ENCODE measurements at places on chromosomes 1 and 21.
A peak's percentile ranks its signal among the peaks of the same experiment; 100 is the strongest.

DNA sequence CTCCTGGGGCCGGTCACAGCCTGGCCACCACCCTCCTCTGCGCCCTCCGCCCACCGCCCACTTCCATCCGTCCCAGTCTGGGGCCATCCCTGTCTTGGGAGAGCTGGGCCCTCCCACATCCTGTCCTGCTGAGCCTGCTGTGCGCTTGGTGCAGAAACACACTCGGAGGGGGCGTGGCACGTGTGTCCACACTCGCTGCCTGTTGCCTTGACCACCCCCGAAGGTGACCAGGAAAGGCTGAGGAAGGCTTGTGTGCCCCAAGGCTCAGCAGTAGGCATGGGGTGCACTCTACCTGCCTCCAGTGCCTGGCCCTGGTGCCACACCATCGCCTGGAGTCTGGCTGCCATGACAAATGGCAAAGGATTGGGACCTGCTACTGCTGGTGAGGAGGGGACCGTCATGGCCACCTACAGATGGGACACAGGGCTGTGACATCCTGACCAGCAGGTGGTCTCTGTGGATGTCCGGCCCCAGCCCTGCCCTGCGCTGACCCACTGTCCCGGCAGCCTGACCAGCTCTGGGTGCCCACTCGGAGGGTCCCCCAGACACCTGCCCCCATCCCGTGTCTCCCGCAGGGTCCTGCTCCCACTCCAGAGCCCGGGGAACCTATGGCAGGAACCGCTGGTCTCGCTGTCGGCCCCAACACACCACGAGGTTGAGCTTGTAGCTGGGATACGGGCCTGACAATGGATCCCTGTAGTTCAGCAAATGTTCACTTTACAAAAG, 23.2 kb upstream of the PTTG1IP start:
- DNase-seq: no peak

- DNase-seq: no peak
These were observed 13.0 kb upstream of the MORC3 start for GRCh38 chr21:36306872-36307534.

GRCh38 chr21:34023691-34024373, 49.5 kb upstream of the MRPS6 start:
- DNase-seq: no peak

GRCh38 chr1:109659997-109660690, 4.2 kb downstream of the GSTM4 start:
- DNase-seq: no peak

- DNase-seq: no peak
These were observed 3.4 kb downstream of the JUN start for GRCh38 chr1:58780411-58780810.

GRCh38 chr1:31567956-31568570, 8.3 kb upstream of the TINAGL1 start:
- no peak for DNase-seq

- no peak for DNase-seq
These were observed 77.6 kb upstream of the CD1D start for GRCh38 chr1:158102881-158103674.

GRCh38 chr21:28776251-28776650, 216.4 kb downstream of the LTN1 start:
- no peak for DNase-seq

DNA sequence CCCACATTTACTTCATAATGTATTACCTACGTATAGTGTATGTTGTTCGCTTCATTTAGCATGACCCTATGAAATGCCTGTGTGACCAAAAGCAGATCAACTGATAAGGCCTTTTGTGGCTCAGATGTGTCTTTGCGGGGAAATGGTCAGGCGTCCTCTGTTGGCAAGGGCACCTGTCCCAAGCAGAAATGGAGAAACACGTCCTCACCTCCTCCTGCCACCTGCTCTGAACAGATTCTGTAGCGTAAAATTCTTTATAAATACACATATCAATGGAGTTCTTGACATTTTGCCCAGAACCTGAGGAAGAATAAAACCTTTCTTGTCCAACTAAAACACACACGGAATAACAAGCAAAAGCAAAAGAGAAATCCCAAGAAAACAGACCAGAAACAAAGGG, 417.9 kb downstream of the KIF26B start:
- no peak for DNase-seq

DNA sequence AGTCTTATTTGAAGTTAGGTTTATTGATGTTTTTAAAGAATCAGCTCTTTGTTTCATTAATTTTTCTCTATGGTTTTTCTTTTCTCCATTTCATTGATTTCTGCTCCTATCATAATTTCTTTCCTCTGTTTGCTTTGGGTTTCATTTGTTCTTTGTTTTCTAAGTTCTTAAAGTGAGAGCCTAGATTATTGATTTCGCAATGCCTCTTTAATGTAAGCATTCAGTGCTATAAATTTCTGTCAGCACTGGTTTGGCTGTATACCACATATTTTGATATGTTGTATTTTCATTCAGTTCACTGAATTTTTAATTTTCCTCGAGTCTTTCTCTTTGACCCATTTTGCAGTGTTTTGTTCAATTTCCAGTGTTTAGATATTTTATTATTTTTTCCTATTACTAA, 68.7 kb downstream of the DNAH14 start:
- no peak for DNase-seq

- no peak for DNase-seq
These were observed 38.0 kb upstream of the FOXO6 start for GRCh38 chr1:41323243-41323642.

DNA sequence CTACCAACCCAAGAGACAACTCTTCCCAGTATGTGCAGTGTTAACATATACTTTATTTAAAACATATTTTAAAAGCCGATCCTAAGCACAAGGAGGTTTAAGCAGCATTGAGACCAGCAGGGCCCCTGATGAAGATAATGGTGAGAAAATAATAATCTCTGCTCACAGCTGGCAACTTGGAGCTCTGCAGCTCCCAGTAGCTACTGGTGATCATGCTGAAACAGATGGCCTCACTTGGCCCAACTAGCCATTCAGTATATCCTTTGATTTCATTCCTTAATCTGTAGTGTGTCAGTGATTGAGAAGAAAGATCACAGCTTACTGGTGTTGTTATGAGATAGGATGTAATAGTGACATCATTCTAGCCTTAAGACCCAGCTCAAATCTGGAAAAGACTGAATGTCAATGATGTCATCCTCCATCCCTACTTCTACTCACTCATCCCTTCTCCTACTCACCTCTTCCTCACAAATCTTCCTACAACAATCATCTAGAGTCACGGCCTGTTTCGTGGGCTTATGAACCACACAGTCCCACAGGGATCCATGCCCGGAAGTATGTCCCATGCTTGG, 817.9 kb downstream of the PLA2G4A start:
- no peak for DNase-seq

DNA sequence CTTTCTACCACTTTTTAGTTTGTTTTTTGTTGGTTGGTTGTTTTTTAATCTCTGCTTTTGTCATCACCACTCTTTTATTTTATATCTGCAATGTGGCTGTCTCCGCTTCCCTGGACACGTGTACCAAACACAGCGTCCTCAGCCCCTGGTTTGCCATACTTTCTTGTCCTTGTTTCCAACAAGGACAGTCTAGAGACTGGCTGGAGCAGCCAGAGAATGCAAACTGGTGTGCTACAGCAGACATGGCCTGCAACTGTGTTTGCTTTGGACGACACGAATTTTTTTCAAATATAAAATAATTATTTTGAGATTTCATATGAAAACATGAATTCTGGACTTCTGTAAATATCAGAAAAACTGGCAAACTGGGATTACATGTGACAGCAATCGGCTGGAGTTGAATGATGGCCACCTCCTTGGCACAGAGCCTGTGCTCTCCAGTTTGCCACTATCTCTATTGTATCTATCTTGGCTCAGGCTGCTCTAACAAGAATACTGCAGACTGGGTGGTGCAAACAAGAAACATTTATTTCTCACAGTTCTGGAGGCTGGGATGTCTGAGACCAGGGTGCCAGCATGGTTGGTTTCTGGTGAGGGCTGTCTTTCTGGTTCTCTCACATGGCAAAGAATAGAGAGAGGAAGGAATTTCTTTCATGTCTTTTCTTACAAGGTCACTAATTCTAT, 34.6 kb upstream of the POU2F1 start:
- DNase-seq: no peak

GRCh38 chr21:31425138-31425537, 81.1 kb upstream of the TIAM1 start:
- DNase-seq: no peak

DNA sequence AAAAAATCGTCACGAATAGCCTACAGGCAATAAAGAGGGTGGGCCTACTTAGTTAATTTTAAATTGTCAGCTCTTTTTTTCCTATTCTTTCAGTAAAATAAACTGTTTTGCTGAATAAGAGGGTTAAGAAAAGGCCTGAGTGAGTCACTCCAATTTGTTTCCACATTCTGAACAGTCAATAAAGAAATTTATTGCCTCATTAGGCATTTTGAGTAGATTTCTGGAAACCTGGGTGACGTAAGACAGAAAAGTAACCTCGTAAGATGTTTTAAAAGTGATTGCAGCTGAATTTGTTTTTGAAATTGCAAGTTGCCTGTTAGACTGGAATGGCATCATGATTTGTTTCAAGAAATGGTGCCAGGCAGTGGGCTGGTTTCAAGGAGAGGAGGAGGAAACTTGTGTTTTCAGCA, 439.3 kb downstream of the USP25 start:
- no peak for DNase-seq

DNA sequence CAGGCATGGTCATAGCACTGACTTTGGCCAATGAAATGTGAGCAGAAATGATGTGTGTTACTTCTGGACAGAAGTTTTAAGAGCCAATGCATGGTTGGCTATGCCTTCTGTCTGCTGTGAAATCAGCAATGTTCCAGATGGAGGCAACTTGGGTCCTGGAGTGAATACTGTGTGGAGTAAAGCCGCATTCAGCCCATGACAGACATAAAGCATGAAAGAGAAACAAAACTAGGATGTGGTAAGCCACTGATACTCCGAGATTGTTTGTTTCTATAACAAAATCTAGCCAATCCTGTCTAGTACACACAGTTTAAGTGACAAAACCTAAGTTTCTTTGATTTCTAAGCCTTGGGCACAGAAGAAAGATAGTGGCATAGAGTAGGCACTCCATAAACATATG, 47.1 kb upstream of the ARHGAP29 start:
- DNase-seq: no peak

DNA sequence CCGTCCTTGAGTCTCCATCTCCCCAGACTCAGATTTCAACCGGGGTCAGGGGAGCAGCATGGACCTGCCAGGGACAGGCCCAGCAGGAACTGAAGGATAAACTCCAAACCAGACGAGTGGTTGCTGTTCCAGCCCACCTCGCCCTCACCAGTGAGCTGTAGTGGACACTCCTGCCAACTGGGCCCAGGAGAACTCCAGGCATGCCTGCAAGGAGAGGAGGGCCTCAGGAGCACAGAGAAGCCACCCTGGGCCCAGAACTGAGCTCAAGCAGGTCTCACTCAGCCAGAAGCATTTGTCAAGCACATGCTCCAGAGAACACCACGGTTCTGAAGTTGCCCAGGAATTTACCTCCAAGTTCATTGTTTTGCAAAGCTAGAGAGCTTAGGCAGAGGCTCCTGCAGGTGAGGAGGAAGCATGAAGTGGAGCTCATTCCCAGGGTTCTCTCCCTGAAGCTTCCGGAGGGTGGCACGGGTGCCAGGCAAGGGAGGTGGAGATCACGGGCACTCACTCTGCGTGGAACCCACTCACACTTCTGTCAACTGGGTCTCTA, 61.0 kb downstream of the MATN1 start:
- DNase-seq: no peak

DNA sequence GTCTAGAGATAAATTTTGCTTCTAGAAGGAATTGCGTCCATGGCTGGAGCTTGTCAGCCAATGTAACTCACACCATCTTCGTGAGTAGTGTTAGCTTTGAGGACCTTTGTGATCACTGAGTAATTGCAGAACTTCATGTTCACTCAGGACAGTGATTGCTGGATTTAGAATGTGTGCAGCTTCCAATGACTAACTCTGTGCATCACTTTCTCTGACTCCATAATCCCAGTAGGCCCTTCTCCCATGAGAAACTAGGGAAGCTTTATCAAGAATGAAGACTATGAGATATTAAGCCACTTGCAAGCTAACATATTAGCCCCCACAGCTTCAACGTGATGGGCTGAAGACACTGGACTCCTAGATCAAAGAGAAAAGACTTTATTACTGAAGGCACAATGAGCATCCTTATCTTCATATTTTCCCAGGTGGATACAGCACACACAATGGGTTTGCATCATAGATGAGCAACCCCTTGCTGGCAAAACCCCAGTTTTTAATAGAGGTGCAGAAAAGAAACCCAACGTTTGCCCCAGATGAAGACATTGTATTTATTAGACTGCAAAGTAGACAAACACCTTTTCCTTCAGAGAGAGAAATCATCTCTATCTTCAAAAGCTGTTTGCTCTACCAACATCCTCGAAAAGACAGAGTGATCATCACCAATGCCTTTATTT, 561.0 kb downstream of the LTN1 start:
- no peak for DNase-seq

DNA sequence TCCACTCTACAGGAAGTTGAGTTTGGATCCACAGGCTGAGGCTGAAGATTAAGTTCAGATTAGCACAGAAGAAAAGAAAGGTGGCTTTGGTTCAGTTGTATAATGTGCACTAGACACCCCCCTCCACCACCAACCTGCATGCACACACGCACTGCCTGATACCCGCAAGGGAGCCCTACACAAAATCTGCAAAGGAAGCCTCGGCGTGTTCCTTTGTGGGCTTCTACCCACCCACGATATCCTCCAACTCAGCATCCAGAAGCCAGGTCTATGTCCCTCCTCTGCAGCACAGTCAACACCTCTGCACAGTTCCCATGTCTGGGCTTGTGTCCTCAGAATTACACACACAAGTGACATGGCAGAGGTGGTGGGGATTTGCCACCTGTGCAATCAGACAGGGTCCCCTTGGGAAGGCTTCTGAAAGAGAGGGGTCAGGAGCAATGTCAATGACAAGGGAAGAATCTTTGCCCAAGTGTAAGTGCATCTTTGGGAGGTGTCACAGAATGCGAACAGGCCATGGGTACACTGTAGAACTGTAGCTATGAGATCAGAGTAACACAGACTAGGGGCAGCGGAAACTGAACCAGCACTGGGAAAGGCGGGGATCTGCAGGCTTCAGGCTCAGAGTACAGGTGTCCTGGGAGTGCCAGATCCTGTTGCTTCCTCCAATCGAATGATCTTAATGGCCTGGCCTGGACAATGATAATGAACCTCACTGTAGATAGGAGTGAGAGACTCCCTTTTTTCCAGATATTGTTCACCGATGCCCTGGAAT, 148.6 kb upstream of the ETV3 start:
- no peak for DNase-seq

- DNase-seq: peak; percentile 27
These were observed at the start of gene IGSF21 for GRCh38 chr1:18107369-18108298. IGSF21 (plus strand) TSS chr1:18107798; CDS start chr1:18108129, 331 bp downstream.
